ENCODE measurements at places on chromosomes 6 and 20. TPM values are rescaled to one million over a fixed set of nuclear protein-coding genes. Genes with fewer than 3 reads are reported as not detected.

DNA sequence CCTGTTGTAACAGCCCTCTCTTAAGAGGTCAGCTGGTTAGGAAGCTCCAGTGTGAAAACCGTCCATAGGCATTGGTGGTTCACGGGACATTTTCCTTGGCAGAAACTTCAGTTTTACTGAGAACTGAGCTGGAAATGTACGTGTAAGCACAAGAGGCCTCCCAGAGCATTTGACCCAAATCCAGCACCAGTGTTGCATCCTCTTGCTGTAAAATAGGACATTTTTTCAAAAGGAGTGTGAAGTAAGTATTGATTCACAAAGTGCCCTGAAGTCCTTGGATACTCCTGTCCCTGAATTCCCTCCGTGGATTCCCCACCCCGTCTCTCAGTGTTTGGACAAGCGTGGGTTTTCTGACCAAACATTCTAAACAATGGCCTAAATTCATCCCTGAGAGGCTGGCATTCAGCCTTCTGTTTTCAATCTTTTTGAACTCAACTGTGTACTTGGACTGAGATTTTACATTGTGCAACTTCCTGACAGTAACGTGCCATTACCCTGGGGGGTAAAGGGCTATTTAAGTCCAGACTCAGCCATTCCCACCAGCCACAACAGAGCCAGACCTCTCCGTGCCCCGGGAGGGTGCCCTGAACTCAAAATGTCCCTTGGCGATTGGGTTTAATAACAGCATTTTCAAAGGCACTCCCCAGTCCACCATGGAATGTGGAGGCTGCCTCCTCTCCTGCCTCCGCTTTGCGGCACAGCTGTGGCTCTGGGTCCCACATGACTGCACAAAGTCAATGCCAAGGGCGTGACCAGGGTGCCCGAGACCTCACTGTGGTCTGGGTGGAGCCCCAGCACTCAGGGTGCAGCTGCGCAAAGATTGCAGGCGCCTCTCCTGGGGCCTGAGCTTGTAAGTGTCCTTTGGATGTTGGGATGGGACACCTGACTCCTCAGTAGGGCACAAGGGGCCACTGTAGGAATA is 92.7 kb upstream of the AFDN start:
- DNase-seq: no peak

DNA sequence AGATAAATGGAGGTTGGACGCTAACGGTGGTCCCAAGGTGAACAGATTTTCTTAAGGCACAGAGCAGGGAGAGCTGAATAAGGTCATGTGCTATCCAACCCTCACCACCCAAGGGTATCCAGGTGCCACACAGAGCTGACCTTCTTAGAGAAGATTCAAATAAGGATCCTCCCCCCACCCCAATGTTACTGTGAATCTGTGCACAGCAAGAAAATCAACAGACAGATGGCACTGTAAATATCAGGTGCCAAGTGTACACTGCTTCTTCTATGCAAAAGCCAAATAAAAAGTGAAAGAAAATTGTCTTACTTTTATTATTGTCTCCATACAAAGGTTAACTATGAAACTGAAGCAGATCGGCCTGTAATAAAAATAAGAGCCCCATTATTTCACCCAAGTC is 96.9 kb downstream of the PAK5 start:
- DNase-seq: no peak

- DNase-seq: no peak
These were observed 126.5 kb upstream of the B3GAT2 start for GRCh38 chr6:71083308-71083820.

GRCh38 chr6:105310371-105310770 is 92.5 kb downstream of the PREP start:
- no peak for DNase-seq

GRCh38 chr20:2385496-2385895 is 4.8 kb downstream of the TGM6 start:
- no peak for DNase-seq

DNA sequence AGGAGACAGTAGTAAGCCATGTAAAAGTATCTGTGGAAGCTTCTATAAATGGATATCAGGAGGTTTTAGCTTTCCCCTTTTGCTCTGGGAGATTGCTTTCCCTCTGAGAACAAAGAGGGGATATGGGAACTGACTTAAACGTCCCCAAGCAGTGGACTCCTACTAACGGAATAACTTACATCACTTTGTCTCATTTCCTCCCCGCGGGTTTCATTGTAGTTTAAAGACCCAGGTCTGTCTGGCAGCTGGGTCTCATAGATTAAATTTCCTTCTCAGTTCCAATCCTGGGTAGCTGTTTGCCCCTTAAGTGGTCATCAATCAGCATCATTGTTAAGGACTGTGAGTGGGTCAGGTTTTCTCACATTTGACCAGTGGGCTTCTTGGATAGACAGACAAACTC is 68.7 kb downstream of the PLAGL1 start:
- DNase-seq: no peak

DNA sequence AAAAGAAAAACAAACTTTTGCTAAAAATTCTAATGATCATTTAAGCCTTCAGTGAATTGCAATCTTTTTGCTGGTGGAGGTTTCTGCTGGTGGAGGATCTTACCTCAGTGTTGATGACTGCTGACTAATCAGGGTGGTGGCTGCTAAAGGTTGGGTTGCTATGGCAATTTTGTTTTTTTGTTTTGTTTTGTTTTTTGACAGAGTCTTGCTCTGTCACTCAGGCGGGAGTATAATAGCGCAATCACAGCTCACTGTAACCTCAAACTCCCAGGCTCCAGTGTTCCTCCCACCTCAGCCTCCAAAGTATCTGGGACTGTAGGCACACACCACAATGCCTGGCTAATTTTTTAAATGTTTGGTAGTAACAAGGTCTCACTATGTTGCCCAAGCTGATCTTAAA is 94.7 kb downstream of the ANKRD6 start:
- DNase-seq: no peak

- DNase-seq: no peak
These were observed 84.3 kb downstream of the OPRM1 start for GRCh38 chr6:154123155-154123956.

DNA sequence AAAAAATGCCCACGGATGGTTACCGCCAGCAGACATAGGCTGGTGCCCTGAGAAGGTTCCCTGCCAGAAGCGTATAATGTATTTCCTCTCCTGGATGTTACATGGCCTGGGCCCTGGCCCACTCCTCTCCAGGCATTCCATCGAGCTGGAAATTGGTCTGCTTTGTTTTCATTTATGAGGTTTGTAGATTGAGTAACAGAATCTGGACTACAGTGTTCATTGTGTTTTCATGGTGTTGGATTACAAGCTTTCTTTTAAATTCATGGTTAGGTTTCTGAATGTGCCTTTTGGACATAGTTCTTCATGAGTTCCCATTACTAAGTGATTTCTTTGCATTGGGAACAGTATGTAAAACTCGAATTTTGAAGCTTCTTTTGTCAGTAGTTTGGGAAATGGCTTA is 6.4 kb downstream of the TIAM2 start:
- DNase-seq: no peak

DNA sequence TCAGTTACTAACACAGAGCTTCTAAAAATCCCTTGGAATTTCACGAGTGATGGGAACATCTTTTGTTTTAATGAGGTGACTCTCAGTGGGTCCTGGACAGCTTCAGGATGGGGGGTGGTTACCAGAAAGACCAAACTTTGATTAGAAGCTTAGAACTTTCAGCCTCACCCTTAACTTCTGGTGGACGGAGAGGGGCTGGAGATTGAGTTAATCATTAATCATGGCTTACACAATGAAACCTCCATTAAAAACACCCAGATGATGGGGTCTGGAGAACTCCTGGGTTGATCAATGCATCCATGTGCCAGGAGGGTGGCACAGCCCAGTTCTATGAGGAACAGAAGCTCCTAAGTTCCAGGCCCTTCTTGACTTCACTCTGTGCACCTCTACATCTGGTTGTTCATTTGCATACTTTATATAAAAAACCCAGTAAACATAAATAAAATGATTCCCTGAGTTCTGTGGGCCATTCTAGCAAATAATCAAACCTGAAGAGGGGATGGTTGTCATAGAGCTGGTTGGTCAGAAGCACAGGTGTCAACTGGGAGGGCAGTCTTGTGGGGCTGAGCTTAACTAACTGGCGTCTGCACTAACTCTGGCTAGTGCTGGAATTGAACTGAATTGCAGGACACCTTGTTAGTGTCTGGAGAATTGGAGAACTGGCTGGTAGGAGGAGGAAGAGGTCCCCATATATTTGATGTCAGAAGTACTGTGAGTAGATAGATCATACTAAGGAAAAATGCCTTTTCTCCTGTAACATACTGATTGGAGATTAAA is 10.3 kb downstream of the RMND1 start:
- DNase-seq: no peak

- no peak for DNase-seq
These were observed 18.0 kb upstream of the SIRPB2 start for GRCh38 chr20:1509237-1509636.

DNA sequence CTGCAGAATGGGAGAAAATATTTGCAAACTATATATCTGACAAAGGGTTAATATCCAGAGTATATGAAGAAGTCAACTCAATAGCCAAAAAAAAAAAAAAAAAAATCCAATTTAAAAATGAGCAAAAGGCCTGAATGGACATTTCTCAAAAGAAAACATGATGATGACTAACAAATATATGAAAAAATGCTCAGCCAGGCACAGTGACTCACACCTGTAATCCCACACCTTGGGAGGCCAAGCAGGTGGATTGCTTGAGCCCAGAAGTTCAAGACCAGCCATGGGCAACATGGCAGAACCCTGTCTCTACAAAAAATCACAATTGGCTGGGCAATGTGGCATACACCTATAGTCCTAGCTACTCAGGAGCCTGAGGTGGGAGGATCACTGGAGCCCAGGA is 2.1 kb upstream of the ECHDC1 start:
- DNase-seq: no peak

GRCh38 chr20:54345821-54346220 is 129.6 kb upstream of the DOK5 start:
- no peak for DNase-seq

GRCh38 chr20:5041433-5041832 is 40.1 kb upstream of the SLC23A2 start:
- no peak for DNase-seq

DNA sequence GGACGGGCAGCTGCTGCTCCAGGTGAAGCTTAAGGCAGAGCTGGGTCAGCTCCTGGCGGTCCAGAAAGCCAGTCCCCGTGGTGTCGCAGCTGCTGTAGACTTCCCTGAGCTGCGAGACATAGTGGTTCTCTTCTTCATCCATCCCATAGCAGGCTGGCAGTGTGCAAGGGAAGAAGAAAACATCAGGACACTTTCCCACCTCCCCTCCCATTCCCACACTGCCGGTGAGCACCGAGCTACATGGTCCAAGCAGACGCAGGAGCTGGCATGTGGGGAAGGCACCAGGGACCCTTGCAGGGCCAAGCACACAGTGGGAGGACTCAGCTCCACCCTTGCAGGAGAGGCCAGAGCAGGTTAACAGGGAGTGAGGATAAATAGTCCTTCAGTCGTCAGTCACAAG is 58.9 kb downstream of the NINL start:
- DNase-seq: no peak

DNA sequence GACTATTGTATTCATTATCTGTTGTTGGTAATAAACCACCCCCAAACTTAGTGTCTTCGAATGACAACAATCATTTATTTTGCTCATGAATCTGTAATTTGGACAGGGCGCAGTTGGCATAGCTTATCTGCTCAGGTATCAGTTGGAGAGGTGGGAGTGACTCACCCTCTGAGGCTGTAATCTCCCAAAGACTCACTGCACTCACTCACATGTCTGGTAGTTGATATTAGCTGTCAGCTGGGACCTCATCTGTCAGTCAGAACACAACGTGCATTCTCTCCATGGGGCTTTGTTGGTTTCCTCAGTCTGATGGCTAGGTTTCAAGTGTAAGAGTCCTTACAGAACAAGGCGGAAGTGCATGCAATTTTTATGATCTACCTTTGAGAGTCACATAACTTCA is 219.0 kb upstream of the PRND start:
- no peak for DNase-seq

- no peak for DNase-seq
These were observed 41.0 kb upstream of the EMILIN3 start for GRCh38 chr20:41407607-41408006.

Gene C6orf58
- total RNA-seq: not detected

Gene CTCFL
- total RNA-seq: not detected

Gene FLRT3
- 0.05 TPM for total RNA-seq

Gene GTSF1L
- total RNA-seq: not detected

Gene HUS1B
- total RNA-seq: not detected

Gene EYS
- not detected for total RNA-seq

Gene MACROD2
- total RNA-seq: 4.2 TPM

Gene ATP9A
- 18.0 TPM for total RNA-seq

Gene POM121L2
- not detected for total RNA-seq
